ENCODE measurements at places on chromosomes 6 and 20. TPM values are rescaled to one million over a fixed set of nuclear protein-coding genes. Genes with fewer than 3 reads are reported as not detected.

DNA sequence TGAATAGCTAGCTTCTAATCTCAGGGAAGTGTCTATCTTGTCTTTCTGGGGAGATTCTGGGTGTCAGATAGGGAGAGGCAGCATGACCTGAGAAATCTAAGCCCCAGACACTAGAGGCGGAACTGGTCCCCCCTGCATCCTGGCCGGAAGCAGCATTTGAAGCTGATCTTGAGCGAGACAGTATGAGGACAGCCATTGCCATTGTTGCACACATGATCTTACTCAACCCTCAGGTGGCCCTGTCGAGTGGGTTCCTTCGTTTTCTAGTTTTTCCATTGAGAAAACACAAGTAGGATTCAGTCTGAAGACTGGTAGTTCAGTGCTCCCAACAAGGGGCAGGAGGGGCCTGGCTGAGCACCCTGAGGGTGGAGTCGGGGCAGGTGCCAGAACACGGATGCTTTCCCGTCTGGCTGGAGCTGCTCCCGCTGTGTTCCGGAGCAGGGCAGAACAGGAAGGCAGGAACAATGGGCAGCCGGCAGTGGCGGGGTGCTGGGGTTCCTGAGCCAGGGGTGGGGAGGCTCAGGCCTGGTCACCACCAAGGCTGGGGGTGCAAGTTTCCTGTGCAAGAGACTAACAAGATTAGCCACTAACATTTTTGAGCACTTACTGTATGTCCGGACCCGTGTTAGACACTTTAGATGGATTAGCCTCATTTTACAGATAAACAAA, 7.9 kb upstream of the SDCBP2 start:
- H3K27me3 ChIP-seq: no peaks in the 10 kb centered on the region
- H3K4me1 ChIP-seq: no peaks in the 10 kb centered on the region
- DNase-seq: no peak
- no peak overlapping the region for H3K27ac ChIP-seq

- no peaks in the 10 kb centered on the region for H3K36me3 ChIP-seq
- H3K4me1 ChIP-seq: no peaks in the 10 kb centered on the region
- H3K4me3 ChIP-seq: no peak overlapping the region
- no peak for DNase-seq
- H3K27ac ChIP-seq: no peak overlapping the region
Observed at GRCh38 chr6:44356487-44356886, 14.0 kb downstream of the SPATS1 start.

GRCh38 chr20:40811660-40812414, 122.8 kb upstream of the MAFB start:
- H3K36me3 ChIP-seq: no peaks in the 10 kb centered on the region
- DNase-seq: no peak
- H3K4me1 ChIP-seq: no peaks in the 10 kb centered on the region

GRCh38 chr6:141988954-141989705, 143.6 kb upstream of the GJE1 start:
- DNase-seq: peak; percentile 24
- no peaks in the 10 kb centered on the region for H3K36me3 ChIP-seq
- H3K4me3 ChIP-seq: no peak overlapping the region

BPIFB4 gene
- total RNA-seq: not detected

DNA sequence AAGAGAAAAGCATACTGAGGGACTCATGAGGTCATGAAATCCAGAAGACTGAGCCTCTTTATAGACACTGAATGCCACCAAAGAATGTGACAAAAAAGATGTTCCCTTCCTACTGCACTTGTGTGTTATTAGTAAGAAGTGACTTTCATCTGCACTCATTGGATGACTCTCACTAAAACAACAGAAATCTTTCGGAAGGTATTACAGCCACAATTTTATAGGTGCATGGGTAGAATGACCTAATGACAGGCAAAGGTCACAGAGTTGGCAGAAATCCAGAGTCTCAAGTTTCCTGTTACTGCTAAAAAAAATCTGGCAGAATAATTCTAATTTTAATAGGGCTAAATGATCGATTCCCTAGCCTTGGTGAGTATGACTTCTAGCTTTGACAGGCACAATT, 13.3 kb downstream of the PKHD1 start:
- H3K27ac ChIP-seq: no peak overlapping the region
- H3K4me1 ChIP-seq: no peaks in the 10 kb centered on the region
- no peaks in the 10 kb centered on the region for H3K36me3 ChIP-seq
- no peak for DNase-seq
- no peak overlapping the region for H3K4me3 ChIP-seq
- no peaks in the 10 kb centered on the region for H3K27me3 ChIP-seq

DNA sequence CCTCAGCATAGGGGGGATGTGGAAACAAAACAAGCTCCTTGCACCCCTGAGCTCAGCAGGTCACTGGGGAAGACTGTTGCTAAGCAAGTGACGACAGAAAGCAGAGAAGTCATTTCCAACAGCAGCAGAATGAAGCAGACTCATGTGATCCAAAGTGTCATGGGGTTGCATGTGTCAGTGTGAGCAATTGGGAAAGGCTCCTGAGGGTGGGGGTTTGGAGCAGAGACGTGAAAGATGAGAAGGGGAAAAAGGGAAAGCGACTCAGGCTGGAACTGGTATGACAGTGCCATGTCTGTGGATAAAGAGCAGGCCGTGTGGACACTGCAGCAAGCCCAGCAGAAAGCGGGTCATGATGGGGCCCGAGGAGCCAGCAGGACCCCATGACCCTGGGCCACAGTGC, 363.9 kb downstream of the PREX1 start:
- H3K4me1 ChIP-seq: no peaks in the 10 kb centered on the region
- no peak overlapping the region for H3K4me3 ChIP-seq
- DNase-seq: no peak
